ENCODE measurements at places on chromosomes 12 and 14. TPM values are rescaled to one million over a fixed set of nuclear protein-coding genes. Genes with fewer than 3 reads are reported as not detected.

DNA sequence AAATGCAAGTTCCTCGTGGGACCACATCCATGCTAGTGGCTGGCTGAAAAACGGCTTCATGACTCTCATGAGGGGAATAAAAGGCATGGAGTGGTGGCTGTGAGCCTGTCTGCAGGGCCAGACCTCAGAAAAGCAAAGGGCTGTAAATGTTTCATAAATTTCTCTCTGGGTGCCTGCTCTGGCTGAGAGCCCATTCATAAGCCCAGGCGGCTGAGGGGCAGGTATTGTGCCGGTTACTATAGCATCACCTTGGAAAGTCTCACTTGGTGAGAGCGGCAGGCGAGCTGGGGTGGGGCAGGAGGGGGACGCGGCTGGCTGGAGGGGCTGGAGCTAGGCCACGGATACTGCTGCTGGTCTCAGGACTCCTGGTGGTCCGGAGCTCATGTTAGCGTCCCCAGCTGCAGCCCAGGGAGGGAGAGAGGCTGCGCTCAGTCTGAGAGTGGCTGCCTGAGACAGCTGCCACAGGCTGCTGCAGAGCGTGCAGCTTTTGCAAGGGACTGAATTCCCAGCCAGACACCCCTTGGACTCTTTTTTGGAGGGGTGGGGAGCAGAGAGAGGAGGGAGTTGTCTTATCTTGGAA is at the start of gene SLC17A8:
SLC17A8 (plus strand) TSS at position 431 of the 580 bp plus-strand sequence. CDS start 318 bp downstream, outside the sequence.
- peak; percentile 56 for DNase-seq

DNA sequence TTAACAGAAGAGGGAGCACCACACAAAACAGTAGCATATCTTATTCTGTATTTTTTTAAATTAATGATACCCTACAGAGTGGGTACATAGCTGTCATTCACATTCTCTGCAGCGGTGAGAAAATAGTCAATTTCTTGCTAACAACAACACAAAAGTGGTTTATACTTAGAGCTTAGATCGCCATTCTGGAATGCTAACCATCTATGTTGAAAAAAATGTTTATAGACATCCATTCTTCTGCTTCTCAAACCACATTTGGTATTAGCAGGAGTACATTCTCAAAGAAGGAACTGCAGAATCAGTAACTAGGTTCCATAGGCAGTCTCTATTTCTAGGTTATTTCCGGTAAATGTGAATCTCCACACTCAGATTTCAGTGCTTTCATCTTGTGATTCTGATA is 185.9 kb downstream of the PPFIA2 start:
- DNase-seq, result no peak

GRCh38 chr14:50362764-50363713 is 33.6 kb downstream of the CDKL1 start:
- DNase-seq, result no peak

DNA sequence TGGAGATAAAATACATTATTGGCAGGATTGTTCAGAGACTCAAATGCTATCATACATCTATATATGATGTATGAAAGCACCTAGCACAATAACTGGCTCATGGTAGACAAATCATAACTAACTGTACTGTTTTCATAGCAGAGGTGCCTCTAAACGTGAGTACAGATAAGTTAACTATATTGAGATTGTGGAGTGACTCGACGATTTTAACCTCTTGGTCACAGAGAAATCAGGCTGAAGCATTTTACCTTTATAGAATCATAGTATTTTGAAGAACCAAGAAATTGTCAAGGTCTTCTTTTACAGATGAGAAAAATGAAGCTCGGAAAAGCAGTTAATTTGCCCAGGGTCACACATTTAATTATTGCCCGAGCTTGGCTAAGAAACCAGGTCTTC is 666 bp upstream of the DERA start:
- DNase-seq, result no peak

- DNase-seq, result no peak
Measured at GRCh38 chr14:94124582-94125377, 4.6 kb downstream of the IFI27L2 start.

GRCh38 chr12:16524378-16524777 is 81.6 kb downstream of the LMO3 start:
- DNase-seq, result no peak

DNA sequence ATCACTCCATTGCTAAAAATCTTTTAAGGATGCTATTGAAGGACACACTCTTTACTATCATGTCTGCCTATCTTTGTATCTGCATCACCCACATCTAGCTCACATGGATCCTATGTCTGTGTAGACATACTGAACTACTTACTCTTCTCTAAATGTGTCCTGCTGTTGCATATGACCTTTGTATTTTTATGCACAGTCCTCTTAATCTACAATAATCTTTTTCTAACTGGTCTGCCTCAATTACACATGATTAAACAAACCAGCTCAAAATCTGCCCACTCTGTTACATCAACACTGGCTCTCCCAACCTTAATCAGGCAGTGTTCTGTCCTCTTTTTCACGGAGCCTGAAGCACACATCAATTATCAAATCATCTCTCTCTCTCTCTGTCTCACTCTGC is 316.3 kb upstream of the MGAT4C start:
- no peak for DNase-seq

GRCh38 chr12:117498256-117498655 is 136.8 kb upstream of the NOS1 start:
- no peak for DNase-seq

- no peak for DNase-seq
Measured at GRCh38 chr14:92259613-92260357, 63.2 kb upstream of the SLC24A4 start.

GRCh38 chr12:131917139-131917710 is 11.9 kb upstream of the PUS1 start:
- no peak for DNase-seq

- peak; percentile 50 for DNase-seq
Measured at GRCh38 chr12:103503546-103504480, 8.0 kb upstream of the C12orf42 start.

- no peak for DNase-seq
Measured at GRCh38 chr14:91398707-91399106, 18.9 kb downstream of the CCDC88C start.

Gene TAS2R31
- 0.41 TPM for total RNA-seq

Data from Right ventricle myocardium inferior (tissue), 1 donor.